ENCODE measurements at places on chromosomes 1 and 21.

GRCh38 chr1:108708691-108709660 is 3.7 kb upstream of the FNDC7 start:
- DNase-seq = no peak

DNA sequence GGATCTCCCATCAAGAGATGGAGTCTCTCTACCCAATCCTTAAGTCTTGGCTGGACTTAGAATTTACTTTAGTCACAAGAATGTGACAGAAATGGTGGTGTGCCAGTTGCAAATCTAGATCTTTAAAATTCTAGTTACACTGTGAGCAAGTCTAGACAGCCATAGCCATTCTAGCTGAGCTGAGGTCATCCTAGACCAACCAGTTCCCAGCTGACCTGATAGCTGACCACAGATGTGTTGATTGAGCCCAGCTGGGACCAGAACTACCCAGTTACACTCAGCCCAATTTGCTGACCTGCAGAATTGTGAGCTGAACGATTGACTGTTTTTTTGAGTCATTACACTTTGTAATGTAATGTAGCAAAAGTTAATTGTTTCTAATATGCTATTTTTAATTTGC is 251.8 kb downstream of the ADGRL2 start:
- no peak for DNase-seq

DNA sequence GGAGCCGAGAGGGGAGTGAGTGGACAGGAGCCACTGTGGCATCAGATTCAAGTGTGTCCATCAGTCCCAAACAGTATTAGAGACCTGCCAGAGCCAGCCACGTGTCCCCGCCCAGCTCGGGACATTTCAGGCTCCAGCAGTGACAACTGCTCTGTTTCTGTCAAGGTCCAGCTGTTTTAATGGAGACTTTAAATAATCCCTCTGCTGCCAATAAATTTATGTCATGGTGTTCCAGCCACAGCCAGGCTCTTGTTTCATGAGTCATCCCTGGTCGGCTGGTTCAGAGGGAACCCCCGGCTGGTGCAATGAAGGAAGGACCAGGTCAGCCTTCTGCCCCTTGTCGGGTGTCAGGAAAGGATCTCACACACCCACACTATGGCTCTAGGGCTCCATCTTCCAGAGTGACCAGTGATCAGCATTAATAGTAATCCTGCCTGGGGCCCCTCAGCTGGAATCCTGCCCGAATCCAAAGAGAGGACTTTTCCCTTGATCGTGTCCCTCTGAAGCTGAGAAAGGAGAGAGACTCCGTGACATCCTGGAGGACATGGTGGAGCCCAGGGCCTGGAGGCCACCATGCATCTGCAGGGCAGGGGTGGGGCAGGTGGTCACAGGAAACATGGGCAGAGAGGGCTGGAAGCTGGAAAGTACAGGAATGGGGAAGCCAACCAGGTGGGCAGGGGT is 197.3 kb downstream of the MATN1 start:
- peak; percentile 73 for DNase-seq

DNA sequence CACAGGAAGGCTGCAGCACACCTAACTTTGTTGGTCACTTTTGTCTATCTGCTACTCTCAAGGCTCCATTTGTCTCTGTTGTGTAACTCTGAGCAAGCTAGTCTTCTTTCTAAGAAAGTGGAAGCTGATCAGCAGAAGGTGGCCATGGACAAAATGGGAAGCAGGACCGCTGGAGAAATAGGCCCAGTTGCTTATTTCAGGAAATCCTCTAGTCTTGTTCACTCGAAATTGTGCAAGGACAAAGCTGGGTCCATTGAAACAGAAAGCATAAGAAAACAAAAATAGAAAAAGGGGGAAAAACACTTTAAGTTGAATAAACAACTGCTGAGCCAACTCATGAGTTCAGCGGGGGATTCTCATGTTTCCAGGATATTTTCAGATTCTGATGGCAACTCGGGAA is 150.1 kb downstream of the PBX1 start:
- no peak for DNase-seq

DNA sequence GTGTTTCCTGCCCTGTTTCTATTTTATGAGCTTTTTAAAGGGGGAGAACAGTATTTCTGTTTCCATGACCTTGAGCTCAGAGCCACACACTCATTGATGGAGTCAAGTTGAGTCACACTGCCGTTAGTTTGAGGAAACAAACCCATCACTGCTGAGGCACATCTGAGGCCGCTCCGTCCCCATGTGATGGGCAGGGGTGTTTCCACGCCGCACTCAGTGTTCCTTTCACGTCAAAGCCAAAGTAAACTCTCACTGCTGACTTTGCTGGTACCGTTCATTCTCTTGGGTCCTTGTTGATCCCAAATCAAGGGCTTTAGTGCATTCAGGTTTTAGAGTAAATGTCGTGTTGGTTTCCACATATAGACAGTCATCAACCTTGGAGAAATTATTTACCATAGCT is 48.8 kb downstream of the PKNOX1 start:
- DNase-seq = no peak

GRCh38 chr1:156247460-156248322 is at the start of gene PAQR6:
Gene PAQR6, minus strand, starts transcription at chr1:156248056. Its CDS starts 1,325 bp downstream, at chr1:156246731.
- no peak for DNase-seq

DNA sequence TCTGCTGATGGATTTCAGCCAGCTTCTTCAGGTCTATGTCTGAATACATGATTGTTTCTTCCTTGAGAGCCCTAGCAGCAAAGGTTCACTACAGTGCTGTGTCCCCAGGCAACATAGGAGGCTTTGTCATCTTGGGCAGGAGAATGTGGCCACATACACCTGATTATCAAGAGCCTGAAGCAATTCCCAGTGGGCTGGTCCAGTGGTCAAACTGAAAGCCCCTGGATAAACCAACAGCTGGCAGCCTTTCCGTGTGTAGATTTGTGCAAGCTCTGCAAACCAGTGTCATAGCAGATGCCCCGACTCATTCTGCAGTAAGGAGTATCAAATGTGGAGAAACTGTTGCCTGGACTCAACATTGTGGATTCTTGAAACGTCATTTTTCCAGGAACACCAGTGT is 2.3 kb upstream of the GIPC2 start:
- DNase-seq = no peak

GRCh38 chr1:61452176-61453035 is 272.5 kb downstream of the TM2D1 start:
- DNase-seq = no peak

DNA sequence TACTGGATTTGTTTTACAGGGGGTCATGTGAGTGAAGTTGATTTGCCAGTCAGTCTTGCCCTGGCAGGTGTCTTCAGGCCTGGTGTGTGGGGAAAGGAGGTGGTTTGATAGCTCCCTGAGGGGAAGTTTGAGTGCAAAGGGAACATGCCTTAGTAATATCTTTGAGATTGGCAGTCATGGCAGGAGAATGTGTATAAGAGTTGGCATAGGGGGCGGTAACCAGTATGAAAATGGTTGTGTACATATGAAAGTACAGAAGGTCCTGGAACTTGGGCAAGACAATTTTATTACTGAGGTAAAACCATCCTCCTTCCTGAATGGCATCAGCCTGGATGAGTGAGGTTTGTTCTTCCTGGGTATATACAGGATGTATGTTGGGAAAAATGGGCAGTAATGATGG is 37.6 kb upstream of the PLA2G5 start:
- no peak for DNase-seq

Data from hepatocyte (in vitro differentiated cells).